Hepatic stellate cell (primary cell): ENCODE measurements at places on chromosomes 13 and 19.

GRCh38 chr19:40323705-40324104 lies 24.5 kb downstream of the C19orf47 start:
- no peak for DNase-seq

DNA sequence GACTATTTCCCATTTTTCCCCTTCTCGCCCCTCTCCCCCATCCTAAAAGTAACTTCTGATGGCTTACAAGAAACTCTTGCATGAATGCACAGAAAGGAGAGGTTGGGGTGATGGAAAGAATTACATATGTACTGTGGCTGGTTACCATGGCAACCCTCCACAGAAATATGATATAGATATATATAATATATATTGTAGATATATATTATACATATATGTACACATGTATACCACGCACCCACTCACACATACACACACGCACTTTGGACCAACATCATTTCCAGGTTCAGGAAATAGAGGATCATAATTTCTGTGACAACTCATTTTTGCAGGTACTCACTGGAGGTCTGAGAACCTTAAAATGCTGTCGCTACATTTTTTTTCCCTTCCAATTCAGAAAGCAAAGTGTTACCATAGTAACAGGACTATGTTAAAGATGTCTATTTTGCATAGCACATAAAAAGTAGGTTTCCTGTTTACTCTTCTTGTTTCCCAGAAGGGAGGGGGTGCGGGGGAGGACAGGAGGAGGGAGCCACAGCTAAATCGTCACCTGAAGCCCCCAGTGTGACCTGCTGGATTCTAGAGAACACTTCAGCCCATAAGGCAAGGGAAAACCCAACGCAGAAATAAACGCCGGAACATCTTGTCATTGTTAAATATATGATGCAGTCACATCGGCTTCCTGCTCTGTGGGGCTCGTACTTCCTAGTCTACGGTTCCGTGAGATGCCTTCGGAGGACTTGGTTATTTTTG lies 44.7 kb downstream of the EFNB2 start:
- no peak for DNase-seq

- DNase-seq = no peak
Observed at GRCh38 chr13:70249332-70250064, 141.2 kb upstream of the KLHL1 start.

DNA sequence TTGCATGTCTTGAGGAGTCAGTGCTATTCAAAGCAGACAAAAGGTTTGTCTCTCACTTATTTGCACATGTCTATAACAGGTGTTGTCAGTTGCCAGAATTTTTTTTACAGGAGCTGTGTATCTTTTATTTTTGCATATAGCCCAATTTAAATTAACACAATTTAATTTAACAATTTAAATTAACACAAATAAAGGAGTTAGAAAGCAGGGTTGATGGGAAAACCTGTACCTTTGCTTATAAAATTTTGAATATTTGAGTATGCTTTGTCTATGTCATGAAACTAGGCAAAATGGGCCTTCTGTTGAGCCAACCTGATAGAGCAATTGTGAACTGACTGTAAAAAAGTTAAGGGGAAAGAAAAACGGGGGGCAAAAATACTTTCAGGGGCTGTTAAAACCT lies 78.0 kb downstream of the MAP4K1 start:
- no peak for DNase-seq

DNA sequence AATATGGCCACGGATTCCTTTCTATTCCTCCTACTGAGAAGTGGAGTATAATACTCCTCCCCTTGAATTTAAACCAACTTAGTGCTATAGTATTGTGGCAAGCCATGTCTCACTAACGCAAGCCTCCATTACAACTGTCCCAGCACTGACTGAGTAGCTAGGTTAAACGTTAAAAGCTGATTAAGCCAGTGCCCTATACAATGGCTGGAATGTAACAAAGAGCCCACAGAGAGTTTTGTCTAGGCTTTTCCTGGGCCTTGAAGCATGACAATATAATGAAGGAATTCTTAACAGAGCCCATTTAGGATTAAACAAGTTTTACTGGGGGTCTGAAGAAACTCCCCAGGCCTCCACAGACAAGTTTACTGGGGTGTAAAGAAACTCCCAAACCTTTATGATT lies 254.5 kb upstream of the DACH1 start:
- no peak for DNase-seq

- no peak for DNase-seq
Observed at GRCh38 chr13:99821741-99822140, 149.8 kb downstream of the ZIC5 start.

DNA sequence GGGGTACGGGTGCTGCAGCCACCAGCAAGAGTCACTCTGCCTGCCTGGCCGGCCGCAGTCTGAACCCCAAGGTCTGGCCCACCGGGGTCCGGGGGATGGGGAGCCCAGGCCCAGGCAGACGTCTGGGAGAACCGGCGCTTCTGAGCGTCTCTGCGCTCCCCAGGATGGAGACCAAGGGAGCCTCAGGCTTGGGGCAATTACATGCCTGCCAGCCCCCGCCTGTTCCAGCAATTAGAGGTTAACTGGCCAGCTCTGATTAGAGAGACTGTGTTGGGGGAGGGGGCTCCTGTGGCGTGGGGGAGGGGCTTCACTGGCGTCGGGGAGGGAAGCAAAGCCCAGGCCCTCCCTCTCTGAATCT lies 11.9 kb downstream of the MEIS3 start:
- DNase-seq = no peak

- peak; percentile 59 for DNase-seq
Observed at GRCh38 chr19:1105008-1105872, 1.4 kb downstream of the GPX4 start.

DNA sequence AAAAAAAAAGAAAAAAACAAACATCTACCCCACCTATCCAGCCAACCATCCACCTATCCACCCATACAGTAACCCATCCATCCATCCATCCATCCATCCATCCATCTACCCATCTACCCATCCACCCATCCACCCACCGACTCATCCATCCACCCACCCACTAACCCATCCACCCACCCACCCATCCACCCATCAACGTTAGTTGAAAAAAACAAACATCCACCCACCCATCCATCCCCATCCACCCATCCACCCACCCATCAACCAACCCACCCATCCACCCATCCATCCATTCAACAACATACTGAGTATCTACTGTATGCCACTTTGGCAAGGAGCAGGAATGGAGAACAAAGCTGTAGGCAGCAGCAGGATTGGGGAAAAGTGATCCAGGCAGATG lies 6.1 kb upstream of the AP3D1 start:
- no peak for DNase-seq

DNA sequence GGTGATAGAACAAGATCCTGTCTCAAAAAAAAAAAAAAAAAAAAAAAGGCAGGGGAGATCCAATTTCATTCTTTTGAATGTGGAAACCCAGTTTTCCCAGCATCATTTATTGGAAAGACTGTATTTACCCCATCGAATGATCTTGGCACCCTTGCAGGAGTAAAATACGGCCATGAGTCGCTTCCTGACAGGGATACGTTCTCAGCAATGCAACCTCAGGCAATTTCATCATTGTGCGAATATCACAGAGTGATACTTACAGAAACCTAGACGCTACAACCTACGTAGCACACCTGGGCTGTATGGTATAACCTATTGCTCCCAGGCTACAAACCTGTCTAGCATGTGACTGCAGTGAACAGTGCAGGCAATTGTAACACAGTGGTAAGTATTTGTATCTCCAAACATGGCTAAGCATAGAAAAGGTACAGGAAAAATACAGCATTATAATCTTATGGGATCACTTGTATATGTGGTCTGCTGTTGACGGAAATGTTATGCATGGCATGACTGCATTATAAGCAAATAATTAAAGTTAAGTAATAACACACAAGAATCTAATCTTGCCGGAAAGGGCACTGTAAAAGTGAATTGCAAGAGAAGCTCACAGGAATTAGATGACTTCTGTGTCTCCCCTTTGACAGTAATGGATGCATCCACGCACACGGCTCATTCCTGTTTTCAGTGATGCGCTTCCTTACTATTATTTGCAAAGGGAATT lies 24.1 kb downstream of the RFX2 start:
- DNase-seq = no peak

- DNase-seq = no peak
Observed at GRCh38 chr19:30881281-30881680, 468.0 kb downstream of the TSHZ3 start.

GRCh38 chr19:11699931-11700794 lies 38.6 kb downstream of the ZNF823 start:
- peak; percentile 36 for DNase-seq

DNA sequence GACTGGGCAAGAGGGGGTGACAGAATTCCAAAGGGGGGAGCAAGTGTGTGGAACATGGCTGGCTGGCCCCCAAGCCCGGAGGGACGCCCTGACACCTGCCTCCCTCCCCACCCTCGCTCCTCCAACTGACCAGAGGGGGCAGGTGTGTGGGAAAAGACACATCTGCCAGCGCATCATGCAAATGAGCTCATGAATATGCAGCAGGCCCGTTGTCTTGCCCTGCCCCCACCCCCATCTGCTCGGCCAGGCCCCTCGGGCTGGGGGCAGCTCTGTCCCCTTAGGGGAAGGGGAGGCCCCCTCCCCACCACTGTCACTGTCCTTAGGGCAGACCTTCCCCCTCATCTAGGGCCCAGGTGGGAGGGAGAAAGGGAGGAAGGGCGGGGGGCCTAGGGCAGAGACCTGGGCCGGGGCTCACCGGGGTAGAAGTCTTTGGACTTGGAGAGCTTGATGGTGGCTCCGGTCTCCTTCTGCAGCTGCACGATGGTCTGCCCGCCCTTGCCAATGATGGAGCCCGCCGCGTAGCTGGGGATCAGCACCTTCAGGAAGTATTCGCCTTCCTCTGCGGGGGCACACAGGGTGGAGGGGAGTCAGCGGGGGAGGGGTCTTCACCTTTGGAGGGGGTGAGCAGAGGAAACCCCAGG lies 12.9 kb downstream of the NOVA2 start:
- no peak for DNase-seq

DNA sequence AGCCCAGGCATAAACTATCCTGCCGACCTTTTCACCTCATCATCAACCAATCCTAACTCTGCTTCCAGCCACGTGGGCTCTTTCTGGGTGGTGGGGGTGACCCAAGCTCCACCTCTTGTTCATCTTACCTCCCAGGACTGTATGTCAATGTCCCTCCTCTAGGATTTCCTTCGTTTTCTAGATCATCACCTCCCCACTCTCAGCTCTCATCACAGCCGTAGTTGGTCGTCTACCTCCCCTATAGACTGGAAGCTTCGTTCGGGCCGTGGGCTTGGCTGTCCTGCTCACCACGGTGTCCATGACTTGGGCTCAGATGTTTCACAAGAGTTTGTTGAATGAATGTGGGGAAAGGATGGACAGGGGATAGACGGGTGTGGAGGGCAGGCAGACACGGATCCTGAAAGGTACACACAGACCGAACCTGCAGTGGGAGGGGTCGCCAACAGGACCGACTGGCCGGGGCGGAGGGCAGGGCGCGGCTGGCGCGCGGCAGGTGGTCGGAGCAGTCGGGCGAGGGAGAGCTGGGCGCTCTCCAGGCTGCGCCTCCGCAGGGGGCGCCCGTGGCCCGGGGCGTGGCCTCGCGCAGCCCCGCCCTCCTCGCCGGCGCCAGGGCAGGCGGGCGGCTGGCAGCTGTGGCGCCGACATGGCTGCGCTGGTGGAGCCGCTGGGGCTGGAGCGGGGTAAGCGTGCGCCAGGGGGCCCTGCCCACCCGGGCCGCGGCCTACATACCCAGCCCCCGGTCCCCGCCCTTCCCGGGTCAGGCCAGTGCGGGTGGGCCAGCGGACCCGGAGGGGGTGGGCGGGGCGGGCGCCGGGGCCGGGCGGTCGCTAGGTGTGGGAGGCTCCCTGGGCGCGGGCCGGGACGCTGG lies at the start of gene LIN7B:
Gene LIN7B (plus strand): TSS at position 609 of the 868 bp plus-strand sequence. CDS start 35 bp downstream, at position 644.
- DNase-seq = peak; percentile 87

DNA sequence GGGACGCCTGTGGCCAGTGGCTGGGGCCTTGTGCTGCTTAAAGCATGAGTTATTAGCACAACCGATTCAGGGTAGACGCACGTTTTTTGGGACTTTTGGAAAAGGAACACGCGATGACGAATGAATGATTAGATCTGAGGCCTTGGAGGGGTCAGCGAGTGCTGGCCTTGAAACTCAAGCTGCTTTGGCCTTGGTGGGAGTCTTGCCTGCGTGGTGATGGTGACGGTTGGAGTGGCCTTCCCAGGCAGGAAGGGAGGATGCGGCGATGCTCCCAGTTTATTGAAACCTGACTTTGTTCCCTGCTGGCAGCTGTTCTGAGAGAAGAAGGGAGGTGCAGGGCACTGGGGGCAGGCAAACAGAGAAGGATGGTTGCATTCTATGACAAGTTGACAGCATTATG lies 63.1 kb upstream of the RNF113B start:
- DNase-seq = no peak

- no peak for DNase-seq
Observed at GRCh38 chr19:13132471-13133180, 14.6 kb downstream of the NACC1 start.

DNA sequence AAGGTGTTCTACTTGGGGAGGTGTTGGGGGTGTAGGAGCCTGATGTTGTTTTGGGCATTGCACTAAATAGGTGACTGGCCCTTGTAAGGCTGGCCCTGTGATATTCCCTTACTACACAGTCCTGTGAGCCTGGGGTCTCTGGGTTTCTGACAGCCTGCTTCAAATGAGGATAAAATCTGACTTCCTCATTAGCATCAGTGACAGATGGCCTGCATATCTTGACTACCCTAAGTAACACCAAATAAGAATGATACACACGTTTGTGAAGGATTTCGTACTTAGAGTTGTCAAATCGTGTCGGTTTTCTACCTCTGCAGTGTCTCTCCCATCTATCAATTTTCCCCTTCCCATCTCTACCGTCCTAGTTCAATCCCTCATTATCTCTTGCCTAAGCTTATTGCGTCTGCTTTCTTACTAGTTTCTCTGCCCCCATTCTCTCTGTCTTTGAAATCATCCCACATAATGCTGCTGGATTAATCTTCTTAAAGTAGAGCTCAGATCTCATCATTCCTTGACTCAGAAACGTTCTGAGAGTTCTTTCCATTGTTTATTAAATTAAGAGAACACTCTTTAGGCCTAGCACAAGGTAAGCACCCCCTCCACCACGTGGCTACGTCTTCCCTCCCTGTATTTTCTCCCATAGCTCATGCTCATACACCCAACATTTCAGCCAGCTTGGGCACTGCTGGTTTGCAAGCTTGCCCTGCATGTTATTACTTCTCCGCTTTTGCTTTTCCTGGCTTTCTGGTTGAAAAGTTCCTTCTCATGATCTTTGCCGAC lies 26.2 kb upstream of the CNMD start:
- DNase-seq = no peak

GRCh38 chr13:106291006-106291405 lies 244.5 kb downstream of the EFNB2 start:
- no peak for DNase-seq

DNA sequence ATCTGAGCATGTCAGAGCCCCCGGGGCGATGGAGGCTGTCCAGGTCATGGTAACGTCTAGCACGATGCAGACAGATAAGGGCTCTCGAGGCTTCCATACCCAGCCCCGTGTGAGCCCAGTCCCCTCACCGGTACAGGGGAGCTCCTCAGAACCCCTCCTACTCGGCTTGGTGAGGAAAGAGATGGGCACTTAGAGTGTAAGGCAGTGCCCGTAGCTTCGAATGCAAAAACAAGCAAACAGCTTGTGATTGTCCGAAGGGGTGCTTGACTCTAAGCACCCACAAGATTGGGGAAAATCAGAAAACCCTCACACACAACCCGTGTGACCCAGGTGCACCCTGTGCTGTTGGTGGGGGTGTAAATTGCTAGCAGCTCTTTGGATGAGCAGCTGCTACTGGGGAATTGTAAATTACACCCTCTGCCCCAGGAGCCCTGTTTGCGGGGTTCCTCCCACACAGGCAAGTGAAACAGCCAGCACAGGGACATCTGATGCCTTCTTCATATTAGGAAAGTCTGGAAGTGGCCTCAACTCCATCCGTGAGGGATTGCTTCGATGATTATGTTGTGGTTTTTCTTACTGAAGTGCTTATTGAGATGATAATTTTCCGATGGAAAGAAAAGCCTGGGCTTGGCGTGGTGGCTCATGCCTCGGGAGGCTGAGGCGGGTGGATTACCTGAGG lies 918 bp upstream of the PSPN start:
- no peak for DNase-seq
